Daoy (cell line): ENCODE measurements at places on chromosomes 2 and 18. TPM values are rescaled to one million over a fixed set of nuclear protein-coding genes. Genes with fewer than 3 reads are reported as not detected.

GRCh38 chr2:200985799-200986198 lies 22.3 kb upstream of the ORC2 start:
- no peak for DNase-seq

GRCh38 chr2:15158100-15158499 lies 403.0 kb downstream of the NBAS start:
- no peak for DNase-seq

CDK15 gene
- 7.3 and 14.9 TPM in 2 replicates for total RNA-seq

ST6GAL2 gene
- total RNA-seq = 13.0 and 21.9 TPM in 2 replicates

DCDC2C gene
- total RNA-seq = not detected in 2 replicates

ZNF514 gene
- 3.1 and 6.7 TPM in 2 replicates for total RNA-seq
